Skeletal muscle cell (primary cell): ENCODE measurements at places on chromosomes 16 and 17.

DNA sequence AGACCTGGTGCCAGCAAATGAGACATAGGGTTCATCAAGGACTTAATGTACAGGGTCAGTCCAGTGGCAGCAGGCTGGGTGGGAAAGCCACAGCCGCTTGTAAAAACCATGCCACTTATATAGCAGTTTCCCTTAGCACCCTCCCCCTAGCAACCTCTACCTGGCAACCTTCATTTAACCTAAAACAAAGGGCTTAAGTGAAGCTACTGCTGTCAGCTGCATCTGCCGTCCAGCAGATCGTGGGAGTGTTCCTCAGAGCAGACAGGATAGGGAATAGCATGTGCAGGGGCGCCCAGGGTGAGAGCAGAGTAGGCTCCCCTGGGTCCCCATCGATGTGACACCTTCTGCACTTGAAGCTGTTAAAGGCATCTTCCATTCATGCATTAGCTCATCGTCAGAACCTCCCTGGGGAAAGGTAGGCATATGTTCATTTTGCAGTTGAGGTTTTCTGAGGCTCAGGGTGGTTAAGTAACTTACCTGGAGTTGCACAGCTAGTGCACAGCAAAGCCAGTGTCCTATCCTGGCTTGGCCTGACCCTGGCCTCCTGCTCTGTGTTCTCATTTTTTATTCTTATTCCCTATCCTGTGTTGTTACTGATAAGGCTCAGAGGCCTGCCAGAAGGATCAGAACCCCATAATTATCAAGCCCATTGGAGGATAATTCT is 112.5 kb downstream of the SOCS1 start:
- DNase-seq, result no peak

GRCh38 chr16:13193721-13194120 is 292.3 kb downstream of the SHISA9 start:
- DNase-seq, result no peak

DNA sequence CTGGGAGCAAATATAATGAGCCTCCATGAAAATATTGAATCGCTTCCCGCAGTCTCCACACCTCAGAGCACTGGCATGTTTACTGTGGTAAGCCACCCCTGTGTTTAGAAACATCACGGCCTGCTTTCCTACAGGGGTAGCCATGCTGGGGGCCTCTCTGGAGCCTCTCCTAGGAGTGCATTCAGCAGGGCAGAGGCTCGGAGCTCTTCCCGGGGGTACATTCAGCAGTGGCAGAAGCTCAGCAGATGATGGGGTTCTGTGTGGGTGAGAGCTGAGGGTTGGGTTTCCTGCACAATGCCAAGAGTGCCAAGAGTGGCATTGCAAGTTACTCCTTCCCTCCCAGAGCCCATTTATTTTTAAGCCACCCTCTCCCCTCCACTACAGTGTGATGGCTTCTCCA is 386.6 kb downstream of the SEC14L1 start:
- DNase-seq, result no peak

- no peak for DNase-seq
Observed at GRCh38 chr16:86994215-86994614, 323.0 kb downstream of the C16orf95 start.

GRCh38 chr17:5838661-5839300 is 231.4 kb upstream of the WSCD1 start:
- no peak for DNase-seq

DNA sequence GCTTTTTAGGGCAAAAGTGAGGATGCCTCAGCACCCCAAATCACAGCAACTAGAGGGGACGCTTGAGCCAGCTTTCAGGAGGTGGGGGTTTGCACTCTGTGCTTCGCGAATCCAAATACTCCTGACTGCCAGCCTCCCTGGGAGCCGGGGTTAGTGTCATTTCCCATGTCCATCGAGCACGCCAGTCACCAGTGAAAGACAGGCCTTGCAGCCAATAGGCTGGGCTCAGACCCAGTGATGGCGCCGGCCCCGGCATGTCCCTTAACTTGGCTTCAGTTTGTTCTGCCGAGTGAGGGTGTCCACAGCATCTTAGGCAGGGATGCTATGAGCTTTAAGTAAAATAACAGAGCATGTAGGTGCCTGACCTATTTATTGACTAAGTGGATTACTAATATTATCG is 50.9 kb upstream of the CDC42EP4 start:
- no peak for DNase-seq

- peak; percentile 27 for DNase-seq
Observed at GRCh38 chr17:52027620-52028295, 130.8 kb downstream of the CA10 start.

- no peak for DNase-seq
Observed at GRCh38 chr16:68272507-68273209, 8.3 kb downstream of the SLC7A6 start.

- no peak for DNase-seq
Observed at GRCh38 chr16:81513204-81514040, 68.8 kb downstream of the CMIP start.

DNA sequence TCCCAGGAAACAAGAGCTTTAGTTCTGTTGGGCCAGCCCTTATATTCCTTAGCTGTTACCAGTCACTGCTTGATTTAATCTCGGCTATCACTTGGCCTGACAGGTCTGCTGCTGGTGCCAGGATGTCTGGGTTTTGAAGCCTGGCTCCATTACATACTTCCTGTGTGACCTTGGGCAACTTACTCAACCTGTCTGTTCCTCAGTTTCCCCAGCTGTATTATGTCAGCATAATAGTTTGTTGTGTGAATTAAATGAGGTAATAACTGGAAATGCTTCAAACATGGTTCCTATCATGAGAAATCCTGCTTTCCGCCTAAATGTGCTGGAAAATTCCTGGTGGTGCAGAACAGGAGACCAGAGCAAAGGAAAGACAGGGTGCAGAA is 50.6 kb upstream of the STH start:
- no peak for DNase-seq

- no peak for DNase-seq
Observed at GRCh38 chr16:77300256-77300655, 101.0 kb downstream of the SYCE1L start.

- DNase-seq, result peak; percentile 36
Observed at GRCh38 chr17:50361561-50362480, 11.2 kb downstream of the MRPL27 start.

- DNase-seq, result no peak
Observed at GRCh38 chr17:62111562-62112171, 46.6 kb upstream of the MED13 start.

GRCh38 chr17:36857698-36858097 is 79.6 kb upstream of the LHX1 start:
- DNase-seq, result no peak

- DNase-seq, result peak; percentile 38
Observed at GRCh38 chr17:43701318-43701743, 39.6 kb upstream of the MEOX1 start.

- no peak for DNase-seq
Observed at GRCh38 chr17:28958820-28959455, 7.6 kb upstream of the PHF12 start.

- no peak for DNase-seq
Observed at GRCh38 chr17:34383216-34383615, 20.2 kb upstream of the CCL1 start.

- DNase-seq, result no peak
Observed at GRCh38 chr17:42055027-42055426, 4.6 kb upstream of the C17orf113 start.

GRCh38 chr16:15836965-15837611 is 19.7 kb downstream of the MYH11 start:
- no peak for DNase-seq

DNA sequence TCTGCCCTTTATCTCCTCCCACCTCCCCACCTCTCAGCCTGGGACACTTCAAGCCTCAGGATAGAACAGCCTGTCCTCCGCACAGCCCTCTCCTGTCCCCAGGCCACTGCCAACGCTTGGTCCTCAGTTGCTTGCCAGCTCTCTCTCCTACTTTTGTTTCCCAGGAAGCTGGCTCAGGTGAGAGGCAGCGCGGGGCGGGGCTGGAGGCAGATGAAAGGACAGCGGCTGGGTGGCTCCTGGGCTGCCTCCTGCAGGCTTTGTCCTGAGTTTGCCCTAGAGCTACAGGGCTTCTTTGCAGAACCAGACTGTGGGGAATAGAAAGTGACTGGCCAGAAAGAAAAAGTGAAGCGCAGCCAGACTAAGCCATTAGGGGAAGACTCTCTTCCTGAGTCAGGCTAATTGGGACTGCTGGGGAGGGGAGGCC is 48.2 kb upstream of the CDC42EP4 start:
- DNase-seq, result no peak

GRCh38 chr17:78257810-78258322 is 26.4 kb downstream of the TMEM235 start:
- DNase-seq, result no peak
